ENCODE measurements at places on chromosomes 1 and 21. TPM values are rescaled to one million over a fixed set of nuclear protein-coding genes. Genes with fewer than 3 reads are reported as not detected.

Gene SLC44A3
- 1.6 TPM for total RNA-seq

DNA sequence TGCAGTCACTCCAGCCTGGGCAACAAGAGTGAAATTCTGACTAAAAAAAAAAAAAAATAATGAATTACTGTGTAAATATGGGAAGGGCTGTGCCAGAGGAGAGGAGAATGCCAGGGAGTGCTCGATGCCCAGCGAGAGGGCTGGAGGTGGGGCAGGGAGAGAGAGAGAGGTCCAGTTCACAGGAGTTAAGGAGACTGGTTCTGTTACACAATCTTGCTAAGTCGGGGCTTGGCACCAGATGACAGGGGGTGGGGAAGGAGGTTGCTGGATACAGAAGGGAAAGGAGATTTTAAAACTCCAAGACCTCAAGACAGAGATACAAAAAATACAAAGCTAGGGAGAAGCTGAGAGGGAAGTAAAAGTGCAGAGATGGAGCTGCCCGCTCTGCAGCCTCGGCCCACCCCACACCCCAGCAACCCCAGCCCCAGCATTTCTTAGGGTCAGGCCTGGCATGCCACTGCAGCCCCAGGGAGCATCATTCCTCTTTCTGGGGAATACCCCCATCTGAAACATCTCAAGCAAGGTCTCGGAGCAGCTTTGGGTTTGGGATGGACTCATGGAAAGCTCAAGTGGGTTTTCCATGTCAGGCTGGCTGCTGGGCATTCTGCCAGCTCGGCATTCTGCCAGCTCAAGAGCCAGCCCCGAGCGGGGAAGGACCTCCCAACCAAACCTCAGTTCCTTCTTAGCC is 991 bp downstream of the SELENBP1 start:
- no peaks in the 10 kb centered on the region for H3K36me3 ChIP-seq
- no peaks in the 10 kb centered on the region for H3K27me3 ChIP-seq
- H3K27ac ChIP-seq = no peak overlapping the region
- peaks cover 16% of the 10 kb centered on the region for H3K4me1 ChIP-seq

Gene C1QC
- not detected for total RNA-seq

DNA sequence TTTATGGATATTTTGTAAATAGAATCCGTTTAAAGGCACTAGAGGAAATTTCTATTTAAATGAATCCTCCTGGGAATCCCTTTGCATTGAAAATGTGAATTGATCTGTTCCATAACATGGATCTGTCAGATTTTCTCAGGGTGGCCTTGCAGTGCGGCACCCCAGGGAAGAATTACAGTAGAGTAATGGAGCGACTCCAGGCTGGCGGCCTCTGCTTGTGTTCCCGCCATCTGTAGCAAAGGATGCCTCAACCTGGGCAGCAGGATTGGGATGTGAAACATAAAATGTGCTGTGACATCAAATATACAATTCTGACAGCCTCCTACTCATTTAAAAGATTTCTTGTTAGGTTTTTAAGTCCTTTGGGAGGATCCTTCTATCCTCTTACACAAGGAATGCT is 115.9 kb downstream of the RHOU start:
- no peak for DNase-seq
- no peaks in the 10 kb centered on the region for H3K4me1 ChIP-seq
- H3K27me3 ChIP-seq = peaks cover 4% of the 10 kb centered on the region

DNA sequence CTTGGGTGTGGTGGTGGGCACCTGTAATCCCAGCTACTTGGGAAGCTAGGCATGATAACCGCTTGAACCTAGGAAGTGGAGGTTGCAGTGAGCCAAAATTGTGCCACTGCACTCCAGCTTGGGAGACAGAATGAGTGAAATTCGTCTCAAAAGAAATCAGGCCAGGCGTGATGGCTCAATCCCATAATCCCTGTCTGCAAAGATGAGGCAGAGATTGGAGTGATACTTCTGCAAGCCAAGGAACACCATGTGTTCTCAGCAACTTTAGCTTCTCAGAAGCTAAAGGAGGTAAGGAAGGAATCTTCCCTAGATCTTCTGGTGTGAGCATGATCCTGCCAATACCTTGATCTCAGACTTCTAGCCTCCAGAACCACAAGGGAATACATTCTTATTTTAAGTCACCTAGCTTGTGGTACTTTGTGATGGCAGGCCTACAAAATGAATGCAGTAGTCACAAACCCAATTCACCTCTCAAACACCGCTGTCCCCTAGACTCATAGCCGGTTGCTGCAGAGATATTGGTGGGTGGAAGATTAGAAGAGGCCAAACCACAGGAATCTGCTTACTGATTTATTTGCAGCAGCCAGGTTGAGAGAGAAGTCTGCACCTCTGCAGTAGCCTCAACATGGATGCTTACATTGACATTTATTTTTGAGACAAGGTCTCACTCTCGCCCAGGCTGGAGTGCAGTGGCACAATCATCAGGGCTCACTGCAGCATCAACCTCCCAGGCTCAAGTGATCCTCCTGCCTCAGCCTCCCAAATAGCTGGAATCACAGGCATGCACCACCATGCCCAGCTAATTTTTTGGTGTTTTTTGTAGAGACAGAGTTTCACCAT is 18.6 kb downstream of the L1TD1 start:
- no peaks in the 10 kb centered on the region for H3K36me3 ChIP-seq
- DNase-seq = no peak

- no peaks in the 10 kb centered on the region for H3K4me1 ChIP-seq
- H3K4me3 ChIP-seq = no peak overlapping the region
- no peaks in the 10 kb centered on the region for H3K27me3 ChIP-seq
These were observed 11.2 kb downstream of the OR2W3 start for GRCh38 chr1:247906504-247907047.

Data from GM23248 (cell line).